Activated CD8-positive, alpha-beta memory T cell treated with anti-CD3 and anti-CD28 coated beads for 1 hour (primary cell): ENCODE measurements at places on chromosomes 11 and 22.

- no peak for DNase-seq
Measured at GRCh38 chr11:116641561-116642045, 131.2 kb downstream of the BUD13 start.

GRCh38 chr11:10322401-10322800 lies 17.5 kb downstream of the ADM start:
- no peak for DNase-seq

DNA sequence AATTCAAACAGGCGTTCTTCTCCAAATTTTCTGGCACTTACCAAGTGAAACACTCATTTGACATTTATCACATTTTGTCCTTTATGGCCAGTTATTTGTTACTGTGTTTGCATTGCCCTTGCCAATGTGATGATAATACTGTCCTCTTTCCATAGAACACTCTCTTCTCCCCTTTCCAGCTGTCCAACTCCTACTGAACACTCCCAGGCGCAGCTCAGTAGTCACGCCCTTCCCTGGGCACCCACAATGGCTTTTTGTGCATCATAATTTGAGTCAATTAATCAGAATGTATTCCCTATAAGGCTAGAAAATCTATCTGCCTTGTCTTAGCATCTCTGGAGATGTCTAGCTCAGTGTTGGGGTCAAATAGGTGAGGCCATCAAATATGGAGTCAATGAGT lies 21.2 kb upstream of the B3GAT1 start:
- no peak for DNase-seq

DNA sequence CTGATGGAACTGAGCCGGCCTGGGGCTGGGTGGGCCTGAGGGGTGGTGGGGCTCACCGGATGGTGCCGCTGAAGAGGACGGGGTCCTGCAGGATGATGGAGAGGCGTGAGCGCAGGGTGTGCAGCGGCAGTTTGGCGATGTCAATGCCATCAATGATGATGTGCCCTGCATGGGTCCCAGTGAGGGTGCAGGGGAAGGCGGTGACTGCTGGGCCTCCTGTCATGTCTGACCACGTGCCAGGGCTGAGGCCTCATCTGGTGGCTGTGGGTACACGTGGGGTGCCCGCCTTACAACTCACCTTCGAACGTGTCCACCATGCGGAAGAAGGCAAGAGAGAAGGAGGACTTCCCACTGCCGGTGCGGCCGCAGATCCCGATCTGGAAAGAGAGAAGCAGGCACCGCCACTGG lies 7.1 kb upstream of the KCNJ11 start:
- DNase-seq, result no peak
